CD8-positive, alpha-beta memory T cell (primary cell): ENCODE measurements at places on chromosomes 12 and 14.

GRCh38 chr14:75984674-75985073, 889 bp upstream of the IFT43 start:
- no peak for DNase-seq

GRCh38 chr12:98456576-98457573, 58.5 kb upstream of the TMPO start:
- DNase-seq = no peak

- no peak for DNase-seq
Observed at GRCh38 chr12:116635487-116635886, 76.3 kb downstream of the MAP1LC3B2 start.

DNA sequence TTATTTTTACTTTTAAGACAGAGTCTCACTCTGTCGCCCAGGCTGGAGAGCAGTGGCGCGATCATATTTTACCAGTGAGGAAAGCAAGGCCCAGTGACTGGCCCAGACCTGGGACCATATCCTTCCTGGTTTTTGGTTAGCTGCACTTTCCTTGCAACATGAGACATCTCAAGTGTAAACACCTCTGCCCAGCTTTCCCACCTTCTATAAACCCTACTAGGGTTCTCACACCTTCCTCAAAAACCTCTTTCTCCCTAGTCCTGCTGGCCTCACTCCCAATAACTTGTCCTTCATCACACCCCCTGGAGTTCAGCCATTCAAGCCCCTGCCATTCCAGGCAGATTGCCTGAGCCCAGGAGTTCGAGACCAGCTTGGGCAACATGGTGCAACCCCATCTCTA, 10.3 kb upstream of the PRPH start:
- DNase-seq = no peak

- peak; percentile 68 for DNase-seq
Observed at GRCh38 chr12:48995086-48995879, 3.9 kb downstream of the DDN start.
